ENCODE measurements at places on chromosomes 3 and 15. TPM values are rescaled to one million over a fixed set of nuclear protein-coding genes. Genes with fewer than 3 reads are reported as not detected.

DNA sequence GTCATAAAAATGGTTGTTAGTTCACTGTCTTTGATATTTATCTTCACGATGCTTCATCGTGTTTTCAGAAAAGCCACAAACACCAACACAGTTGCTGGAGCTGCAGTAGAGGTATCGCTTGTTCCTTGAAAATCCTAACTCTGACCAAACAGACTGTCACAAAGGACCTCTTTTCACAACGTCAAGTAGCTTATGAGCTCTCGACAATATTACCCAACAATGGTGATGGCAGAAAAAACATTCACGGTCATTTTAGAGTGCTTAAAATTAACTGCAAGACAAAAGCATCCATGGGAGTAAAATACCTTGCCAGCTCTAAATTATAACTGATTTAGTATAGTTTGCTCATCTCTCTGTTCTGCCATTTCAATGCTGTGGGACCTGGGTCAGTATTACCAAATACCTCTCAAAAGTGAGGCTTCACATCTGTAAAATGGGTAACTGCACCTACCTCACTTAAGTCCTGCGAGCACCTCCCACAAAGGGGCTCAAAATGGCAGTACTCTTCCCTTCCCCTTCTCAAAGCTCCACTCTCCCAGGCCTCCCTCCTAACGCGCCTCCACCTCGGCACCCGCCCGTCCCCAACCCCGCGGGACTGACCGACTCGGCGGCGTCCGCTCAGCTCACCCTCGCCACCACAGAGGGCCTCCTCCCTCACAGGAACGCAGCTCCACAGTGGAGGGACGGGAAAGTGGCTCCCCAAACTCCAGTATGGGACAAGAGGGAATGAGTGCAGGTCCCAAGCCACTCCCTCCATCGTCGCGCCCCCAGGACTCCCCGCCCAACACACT is 546 bp downstream of the TRIM59 start:
- H3K4me1 ChIP-seq: peaks cover 11% of the 10 kb centered on the region
- no peaks in the 10 kb centered on the region for H3K27me3 ChIP-seq
- peak overlapping the region; percentile 59 for H3K4me3 ChIP-seq
- no peaks in the 10 kb centered on the region for H3K36me3 ChIP-seq
- H3K27ac ChIP-seq: peak overlapping the region; percentile 88
- peak; percentile 68 for DNase-seq

DNA sequence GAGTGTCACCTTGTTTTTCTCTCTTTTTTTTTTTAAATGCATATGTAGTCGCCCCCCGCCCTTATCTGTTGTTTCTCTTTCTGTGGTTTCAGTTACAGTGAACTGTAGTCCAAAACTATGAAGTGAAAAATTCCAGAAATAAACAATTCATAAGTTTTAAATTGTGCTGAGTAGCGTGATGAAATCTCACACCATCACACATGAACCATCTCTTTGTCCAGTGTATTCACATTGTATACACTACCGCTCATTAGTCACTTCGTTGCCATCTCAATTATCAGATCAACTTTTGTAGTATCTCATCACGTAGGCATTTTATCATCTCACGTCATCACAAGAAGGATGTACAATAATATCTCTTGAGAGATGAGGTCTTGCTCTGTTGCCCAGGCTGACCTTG is 62.5 kb upstream of the MLF1 start:
- no peaks in the 10 kb centered on the region for H3K4me1 ChIP-seq
- DNase-seq: no peak
- H3K36me3 ChIP-seq: no peaks in the 10 kb centered on the region
- no peak overlapping the region for H3K4me3 ChIP-seq
- no peaks in the 10 kb centered on the region for H3K27me3 ChIP-seq

The RLBP1 gene
- 6.6 TPM for total RNA-seq

GRCh38 chr15:58438956-58439355 is 7.2 kb downstream of the LIPC start:
- no peak overlapping the region for H3K4me3 ChIP-seq
- H3K27ac ChIP-seq: no peak overlapping the region
- no peak for DNase-seq
- H3K36me3 ChIP-seq: no peaks in the 10 kb centered on the region

GRCh38 chr3:190024912-190025311 is 95.8 kb downstream of the P3H2 start:
- H3K36me3 ChIP-seq: no peaks in the 10 kb centered on the region
- H3K27me3 ChIP-seq: no peaks in the 10 kb centered on the region
- H3K4me3 ChIP-seq: no peak overlapping the region
- no peaks in the 10 kb centered on the region for H3K4me1 ChIP-seq
- no peak overlapping the region for H3K27ac ChIP-seq
- DNase-seq: no peak

DNA sequence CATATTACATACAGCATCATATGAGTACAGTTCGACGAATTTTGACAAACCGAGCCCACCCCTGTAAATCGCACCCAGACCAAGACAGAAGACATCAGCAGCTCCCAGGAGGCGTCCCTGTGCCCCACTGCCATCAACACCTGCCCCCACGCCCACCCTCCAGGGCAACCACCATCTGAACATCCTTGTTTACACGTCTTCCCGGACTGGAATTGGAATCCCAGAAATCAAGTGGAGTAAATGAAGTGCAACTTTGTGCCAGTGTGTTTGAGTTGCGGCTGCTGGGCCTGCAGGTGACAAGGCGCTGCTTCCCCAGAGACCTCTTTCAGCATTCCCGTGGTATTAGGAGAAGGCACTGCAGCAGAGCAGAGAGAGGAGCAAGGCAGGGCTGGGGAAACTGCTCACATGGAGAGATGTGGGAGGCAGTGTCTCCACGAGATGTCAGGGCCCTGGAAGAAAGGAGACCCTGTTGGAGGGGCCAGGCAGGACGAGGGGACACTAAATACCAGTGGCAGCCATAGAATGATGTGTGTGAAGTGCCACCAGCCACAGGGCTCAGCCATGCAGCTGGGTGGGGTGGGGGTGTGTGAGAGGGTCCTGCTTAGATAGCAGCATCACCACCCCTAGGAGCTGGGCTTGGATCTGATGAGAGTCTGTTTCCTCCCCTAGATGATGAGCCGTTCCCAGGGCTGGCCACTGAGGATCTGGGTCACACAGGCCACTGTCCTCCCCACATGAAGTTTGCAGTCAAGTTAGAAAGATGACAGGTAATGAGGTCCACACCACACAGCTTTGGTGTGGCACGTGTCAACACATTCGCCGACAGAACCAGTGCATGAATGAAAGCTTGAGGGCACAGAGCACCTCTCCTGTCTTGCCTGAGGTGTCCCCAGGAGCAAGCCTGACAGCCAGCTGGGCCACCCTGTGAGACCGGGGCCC is 33.4 kb upstream of the PCSK6 start:
- no peak for DNase-seq
- no peak overlapping the region for H3K4me3 ChIP-seq
- no peaks in the 10 kb centered on the region for H3K27me3 ChIP-seq
- H3K36me3 ChIP-seq: no peaks in the 10 kb centered on the region
- peaks cover 10% of the 10 kb centered on the region for H3K4me1 ChIP-seq

DNA sequence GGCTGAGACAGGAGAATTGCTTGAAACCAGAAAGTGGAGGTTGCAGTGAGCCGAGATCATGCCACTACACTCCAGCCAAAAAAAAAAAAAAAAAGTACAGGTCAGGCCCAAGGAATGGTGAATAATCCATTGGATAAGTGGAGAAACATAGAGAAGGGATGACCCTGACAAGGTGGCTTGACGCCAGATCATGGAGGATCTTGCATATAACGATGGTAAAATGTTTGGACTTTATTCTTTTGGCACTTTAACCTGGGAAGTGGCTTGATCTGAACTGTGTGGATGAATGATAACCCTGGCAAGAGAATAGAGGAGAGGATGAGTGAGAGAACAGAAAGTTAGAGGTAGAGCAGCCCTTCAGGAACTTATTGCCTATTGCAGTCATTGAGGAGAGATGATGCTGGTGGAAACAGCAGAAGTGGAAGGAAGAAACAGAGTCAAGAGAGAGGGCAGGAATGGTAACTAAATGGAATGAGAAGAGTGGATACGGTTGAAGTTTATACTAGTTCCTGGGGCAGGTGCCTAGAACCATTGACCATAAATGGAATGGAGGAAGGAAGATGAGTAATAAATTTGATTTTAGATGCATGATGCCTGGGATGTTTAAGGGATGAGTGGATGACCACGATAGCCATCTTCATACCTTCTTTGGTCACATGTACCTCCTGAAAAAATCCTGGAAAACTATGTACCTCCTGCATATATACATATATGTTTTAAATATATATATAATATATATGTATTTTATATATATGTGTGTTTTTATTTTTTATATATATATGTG is 57.8 kb downstream of the BLM start:
- no peaks in the 10 kb centered on the region for H3K27me3 ChIP-seq
- no peak overlapping the region for H3K4me3 ChIP-seq
- DNase-seq: no peak
- peaks cover 4% of the 10 kb centered on the region for H3K4me1 ChIP-seq

- H3K27ac ChIP-seq: no peak overlapping the region
- no peaks in the 10 kb centered on the region for H3K36me3 ChIP-seq
- DNase-seq: no peak
- no peaks in the 10 kb centered on the region for H3K27me3 ChIP-seq
- H3K4me1 ChIP-seq: no peaks in the 10 kb centered on the region
These were observed 82.7 kb upstream of the SLC6A6 start for GRCh38 chr3:14319654-14320182.

The ZDHHC23 gene
- total RNA-seq: 1.4 TPM

DNA sequence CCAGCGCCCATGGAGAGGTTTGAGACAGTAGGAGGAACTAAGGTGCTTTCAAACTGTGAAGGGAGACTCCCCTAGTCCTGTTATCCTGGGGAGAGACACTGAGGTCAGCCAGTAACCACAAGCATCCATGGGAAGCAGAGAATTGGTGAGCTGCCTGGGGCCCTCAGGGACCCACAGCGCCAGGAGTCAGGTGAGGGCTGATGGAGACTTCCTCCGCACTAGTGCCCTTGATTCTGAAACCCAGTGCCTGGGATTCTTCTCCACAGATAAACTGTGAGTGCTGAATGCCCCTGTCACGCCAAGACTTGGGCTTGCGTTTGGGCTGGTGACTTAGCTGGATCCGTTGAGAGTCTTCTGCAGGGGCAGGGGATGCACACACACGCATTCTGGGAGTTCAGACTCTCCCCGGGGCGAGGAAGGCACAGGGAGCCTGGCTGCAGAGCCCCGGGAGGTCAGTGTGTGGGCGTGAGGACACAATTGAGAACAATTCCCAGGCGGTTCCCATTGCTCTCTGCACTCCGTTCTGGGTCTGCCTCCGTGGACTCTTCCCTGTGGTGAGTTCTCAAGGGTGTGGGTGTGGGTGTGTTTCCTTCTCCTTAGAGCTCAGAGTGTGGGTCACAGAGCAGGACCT is 37.9 kb upstream of the SLCO2A1 start:
- H3K27ac ChIP-seq: no peak overlapping the region
- H3K4me3 ChIP-seq: no peak overlapping the region
- no peaks in the 10 kb centered on the region for H3K27me3 ChIP-seq
- H3K36me3 ChIP-seq: no peaks in the 10 kb centered on the region

The ZKSCAN7 gene
- 2.7 TPM for total RNA-seq

DNA sequence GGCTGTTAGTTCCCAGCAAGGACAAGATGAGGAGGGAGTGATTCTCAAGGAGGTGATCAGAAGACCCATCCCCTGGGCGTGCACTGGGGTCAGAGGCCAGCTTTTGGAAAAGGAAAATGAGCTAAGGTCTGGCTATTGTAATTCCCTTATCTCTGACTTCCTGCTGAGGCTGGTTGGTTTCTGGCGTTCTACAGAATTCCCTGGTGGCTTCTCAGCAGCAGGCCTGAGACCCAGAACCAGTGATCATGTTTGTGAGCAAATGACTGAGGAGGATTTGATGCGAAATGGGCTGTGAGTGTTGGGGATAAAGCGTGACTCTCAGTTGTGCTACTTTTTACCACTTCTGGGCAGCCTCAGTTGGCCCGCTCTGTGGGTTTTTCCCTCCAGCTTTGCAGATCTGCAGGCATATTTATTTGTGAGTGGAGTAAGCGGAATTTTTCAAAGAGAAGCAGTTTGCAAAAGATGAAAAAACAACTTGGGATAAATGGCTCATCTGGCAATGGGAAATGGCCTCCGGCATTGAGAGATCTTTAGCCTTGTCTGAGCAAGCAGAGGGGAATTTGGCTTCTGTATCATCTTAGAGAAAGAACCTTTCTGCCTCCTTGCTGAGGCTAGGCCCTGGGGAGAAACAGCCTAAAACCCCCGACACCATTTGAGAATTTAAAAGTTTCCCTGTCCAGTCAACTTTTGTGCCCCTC is 102.7 kb downstream of the SLCO3A1 start:
- no peaks in the 10 kb centered on the region for H3K27me3 ChIP-seq
- DNase-seq: no peak
- H3K4me3 ChIP-seq: no peak overlapping the region
- no peaks in the 10 kb centered on the region for H3K4me1 ChIP-seq

GRCh38 chr15:33411596-33412540 is 101.1 kb downstream of the RYR3 start:
- no peaks in the 10 kb centered on the region for H3K27me3 ChIP-seq
- DNase-seq: no peak
- no peaks in the 10 kb centered on the region for H3K4me1 ChIP-seq
- H3K27ac ChIP-seq: no peak overlapping the region

The ADAMTS9 gene
- total RNA-seq: 45.4 TPM

The TTLL13 gene
- total RNA-seq: not detected

GRCh38 chr15:60838206-60838605 is 359.3 kb upstream of the ICE2 start:
- DNase-seq: no peak
- H3K36me3 ChIP-seq: no peaks in the 10 kb centered on the region
- no peaks in the 10 kb centered on the region for H3K27me3 ChIP-seq
- H3K4me3 ChIP-seq: no peak overlapping the region
- no peaks in the 10 kb centered on the region for H3K4me1 ChIP-seq

DNA sequence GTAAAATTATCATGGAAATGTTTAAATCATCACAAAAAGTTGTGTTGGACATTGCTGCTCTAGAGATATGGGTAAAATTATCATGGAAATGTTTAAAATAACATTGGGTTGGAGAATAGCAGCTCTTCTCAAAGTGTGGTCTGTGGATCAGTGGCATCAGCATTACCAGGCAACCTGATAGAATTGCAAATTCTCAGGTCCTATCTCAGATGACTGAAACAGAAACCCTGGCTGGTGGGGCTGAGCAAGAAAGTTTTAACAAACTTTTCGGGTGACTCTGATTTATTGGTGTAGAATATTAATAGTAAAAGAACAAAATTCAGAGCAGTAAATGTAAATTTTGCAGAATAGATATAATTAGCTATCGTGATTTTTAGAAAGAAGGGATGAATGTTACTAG is 28.9 kb downstream of the NXPE3 start:
- no peaks in the 10 kb centered on the region for H3K27me3 ChIP-seq
- peaks cover 18% of the 10 kb centered on the region for H3K4me1 ChIP-seq
- no peak overlapping the region for H3K4me3 ChIP-seq
- no peak for DNase-seq
- no peak overlapping the region for H3K27ac ChIP-seq

GRCh38 chr3:183172051-183172639 is 9.6 kb upstream of the LAMP3 start:
- no peak overlapping the region for H3K4me3 ChIP-seq
- no peaks in the 10 kb centered on the region for H3K36me3 ChIP-seq
- peaks cover 5% of the 10 kb centered on the region for H3K27me3 ChIP-seq
- DNase-seq: no peak
- H3K27ac ChIP-seq: no peak overlapping the region

The COX5A gene
- total RNA-seq: 74.2 TPM

Data from sigmoid colon (tissue), 7 donors.